ENCODE measurements at places on chromosomes 4 and X. TPM values are rescaled to one million over a fixed set of nuclear protein-coding genes. Genes with fewer than 3 reads are reported as not detected.

The NHS gene
- total RNA-seq, result 7.8 TPM

The FAM149A gene
- total RNA-seq, result 0.36 TPM

The SCFD2 gene
- 14.3 TPM for total RNA-seq

The IQCM gene
- not detected for total RNA-seq

The GLRA2 gene
- total RNA-seq, result not detected

The NLGN3 gene
- 0.60 TPM for total RNA-seq

GRCh38 chrX:38318196-38318595 lies 9.1 kb downstream of the RPGR start:
- DNase-seq, result no peak

- DNase-seq, result no peak
These were observed 70.8 kb downstream of the RWDD4 start for GRCh38 chr4:183588169-183588675.

DNA sequence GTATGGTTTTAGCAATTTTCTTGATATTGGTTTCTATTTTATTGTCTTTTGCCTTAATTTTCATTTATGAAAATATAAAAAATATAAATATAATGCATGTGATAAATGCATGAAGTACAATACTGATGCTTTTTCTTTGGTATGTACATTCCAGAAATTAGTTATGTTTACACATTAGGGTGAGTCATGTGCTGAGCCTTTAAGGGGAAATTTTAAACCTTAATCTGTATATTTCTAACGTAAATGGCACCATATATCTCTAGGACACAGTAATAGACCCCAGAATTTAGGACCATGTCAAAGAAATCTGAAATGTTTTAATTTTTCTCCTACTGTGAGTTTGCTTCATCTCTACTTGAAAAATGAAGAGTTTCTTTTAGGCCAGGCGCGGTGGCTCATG lies 117.8 kb upstream of the SPRY1 start:
- DNase-seq, result no peak

DNA sequence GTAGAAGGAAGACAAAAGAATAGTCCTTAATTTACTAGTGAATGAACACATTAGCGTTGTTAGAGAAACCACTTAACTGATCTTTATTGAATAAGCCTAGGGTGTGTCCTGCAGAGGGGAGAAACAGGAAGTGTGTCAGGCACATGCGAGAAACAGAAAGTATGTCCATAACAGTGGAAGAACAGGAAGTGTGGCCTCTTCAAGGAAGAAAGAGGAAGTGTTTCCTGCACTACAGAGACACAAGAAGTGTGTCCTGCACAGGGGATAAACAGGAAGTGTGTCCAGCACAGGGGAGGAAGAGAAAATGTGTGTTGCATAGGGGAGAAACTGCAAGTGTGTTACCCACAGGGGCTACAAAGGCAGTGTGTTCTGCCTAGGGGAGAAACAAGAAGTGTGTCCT lies 539.6 kb upstream of the PRKX start:
- no peak for DNase-seq

DNA sequence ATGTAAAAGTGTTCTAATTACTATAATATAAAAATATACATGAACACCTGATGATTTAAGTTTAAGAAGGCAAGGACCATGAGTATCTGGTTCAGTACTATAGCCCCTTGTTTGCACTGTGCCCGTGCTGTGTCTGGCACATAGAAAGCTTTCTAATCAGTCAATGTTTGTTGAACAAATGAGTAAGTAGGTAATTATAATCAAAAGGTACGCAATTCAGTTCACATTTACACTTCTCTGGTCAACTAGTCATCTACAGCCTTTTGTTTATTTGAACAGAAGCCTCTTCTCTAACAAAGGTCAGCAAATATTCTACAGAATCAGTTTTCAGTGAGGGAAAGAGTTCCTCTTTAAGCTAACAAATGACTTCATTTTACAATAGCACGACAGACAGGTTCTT lies 523.3 kb downstream of the SMARCA1 start:
- DNase-seq, result no peak

DNA sequence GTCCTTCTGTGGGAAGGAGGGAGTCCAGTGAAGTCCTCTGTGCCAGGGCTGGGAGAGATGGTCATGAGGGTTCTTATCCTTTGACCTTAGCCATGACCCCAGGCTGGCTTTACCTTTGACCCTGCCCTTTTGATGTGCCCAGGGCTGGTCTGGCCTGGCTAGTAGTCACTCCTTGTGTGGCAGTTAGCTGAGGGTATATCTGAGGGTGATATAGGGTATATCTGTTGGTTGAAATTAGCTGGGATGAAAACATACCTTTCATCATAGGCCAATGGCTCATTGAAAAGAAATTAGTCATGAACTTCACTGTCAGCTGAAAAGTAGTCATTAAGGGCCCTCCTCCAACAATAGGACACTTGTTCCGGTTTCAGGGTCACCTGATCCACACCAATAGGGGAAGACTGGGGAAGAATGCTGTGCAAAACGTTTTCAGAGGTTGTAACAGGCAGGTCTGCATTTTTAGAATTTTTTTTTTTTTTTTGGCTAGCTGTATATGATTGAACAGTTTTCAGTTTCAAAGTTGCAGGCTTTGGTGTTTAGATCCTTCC lies 74.6 kb upstream of the STOX2 start:
- no peak for DNase-seq

GRCh38 chr4:2071912-2072867 lies 13.1 kb downstream of the NAT8L start:
- DNase-seq, result no peak

DNA sequence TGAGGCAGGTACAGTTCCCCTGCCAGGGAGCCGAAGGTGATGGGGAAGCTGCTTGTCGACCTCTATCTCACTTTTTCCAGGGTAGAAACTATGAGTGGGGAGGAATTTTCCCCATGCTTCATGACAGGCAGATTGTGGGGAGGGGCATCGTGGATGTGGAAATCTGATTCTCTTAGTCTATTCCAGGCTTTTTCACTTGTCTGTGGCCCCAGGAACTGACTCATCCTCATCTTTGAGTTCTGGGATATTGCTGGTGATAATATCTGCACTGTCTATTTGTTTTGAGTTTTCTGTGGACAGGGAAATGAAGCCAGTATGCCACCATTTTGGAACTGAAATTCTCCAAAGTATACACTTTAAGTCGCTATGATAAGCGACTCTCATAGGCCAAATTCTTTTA lies 7.6 kb upstream of the TLR2 start:
- no peak for DNase-seq

GRCh38 chrX:113790987-113791386 lies 792.9 kb upstream of the HTR2C start:
- no peak for DNase-seq

DNA sequence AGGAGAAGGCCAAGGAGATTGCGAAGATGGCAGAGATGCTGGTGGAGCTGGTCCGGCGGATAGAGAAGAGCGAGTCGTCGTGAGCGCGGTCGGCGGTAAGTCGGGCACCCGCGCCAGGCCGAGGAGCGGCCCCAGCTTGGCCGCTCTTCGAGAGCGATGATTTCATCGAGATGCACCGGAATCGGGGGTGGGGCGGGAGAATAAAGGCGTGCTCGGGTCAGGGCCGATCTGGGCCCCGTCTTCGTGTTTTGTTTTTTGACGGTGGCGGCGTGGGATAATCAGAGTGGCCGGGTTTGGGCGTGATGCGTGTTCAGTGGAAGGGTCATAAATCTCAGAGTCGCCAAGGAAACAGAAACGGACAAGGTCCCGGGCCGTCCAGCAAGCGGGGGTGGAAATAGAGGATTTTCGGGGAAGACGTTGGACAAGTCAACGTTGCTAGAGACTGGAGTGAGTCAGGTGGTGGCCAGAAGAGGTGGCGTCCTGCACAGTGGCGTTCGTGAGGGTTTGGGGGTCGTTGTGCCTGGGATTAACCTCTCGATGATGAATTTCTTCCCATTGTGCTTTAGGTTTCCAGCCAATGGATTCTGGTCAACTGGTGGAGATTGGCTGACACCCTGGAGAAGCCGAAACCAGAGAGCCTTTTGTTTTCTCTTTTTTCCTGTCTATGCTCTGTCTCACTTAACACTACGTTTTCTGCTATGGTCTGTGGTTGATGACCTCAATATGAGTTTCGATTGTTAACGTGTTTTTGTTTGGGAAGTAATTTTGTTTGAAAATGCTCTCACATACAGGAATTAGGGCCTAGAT lies 882 bp downstream of the MRFAP1 start:
- peak; percentile 56 for DNase-seq

DNA sequence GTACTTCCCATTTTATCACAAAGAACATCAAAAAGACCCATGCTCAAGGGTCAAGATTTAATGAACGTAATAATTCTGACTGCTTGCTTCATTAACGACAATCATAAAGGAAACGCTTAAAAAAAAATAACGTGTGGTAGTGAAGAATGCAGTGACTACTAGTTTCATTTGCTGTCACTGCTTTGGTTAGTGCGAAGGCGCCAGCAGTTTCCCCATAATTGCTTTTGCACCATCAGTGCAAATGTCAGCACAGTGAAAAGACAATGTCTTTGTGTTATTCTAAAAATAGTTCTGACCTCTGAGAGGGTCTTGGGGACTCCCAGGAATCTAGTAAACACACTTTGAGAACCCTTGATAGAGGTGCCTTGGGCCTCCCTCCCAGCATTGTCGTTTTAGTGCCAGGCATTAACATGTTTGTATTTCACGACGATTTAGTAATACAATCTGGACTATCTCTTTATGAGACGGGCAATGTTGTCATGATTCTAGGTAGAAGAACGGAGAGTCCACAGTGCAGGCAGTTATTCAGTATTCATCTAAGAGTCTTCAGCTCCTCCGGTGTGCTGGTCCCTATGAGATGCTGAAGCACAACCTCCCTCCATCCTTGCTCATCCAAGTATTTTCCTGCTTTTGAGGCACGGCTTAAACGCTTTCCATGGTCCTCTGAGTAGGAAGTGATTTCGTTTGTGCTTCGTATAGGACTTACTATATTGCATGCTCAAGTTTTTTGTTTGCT lies 71.0 kb downstream of the AFF1 start:
- peak; percentile 74 for DNase-seq

DNA sequence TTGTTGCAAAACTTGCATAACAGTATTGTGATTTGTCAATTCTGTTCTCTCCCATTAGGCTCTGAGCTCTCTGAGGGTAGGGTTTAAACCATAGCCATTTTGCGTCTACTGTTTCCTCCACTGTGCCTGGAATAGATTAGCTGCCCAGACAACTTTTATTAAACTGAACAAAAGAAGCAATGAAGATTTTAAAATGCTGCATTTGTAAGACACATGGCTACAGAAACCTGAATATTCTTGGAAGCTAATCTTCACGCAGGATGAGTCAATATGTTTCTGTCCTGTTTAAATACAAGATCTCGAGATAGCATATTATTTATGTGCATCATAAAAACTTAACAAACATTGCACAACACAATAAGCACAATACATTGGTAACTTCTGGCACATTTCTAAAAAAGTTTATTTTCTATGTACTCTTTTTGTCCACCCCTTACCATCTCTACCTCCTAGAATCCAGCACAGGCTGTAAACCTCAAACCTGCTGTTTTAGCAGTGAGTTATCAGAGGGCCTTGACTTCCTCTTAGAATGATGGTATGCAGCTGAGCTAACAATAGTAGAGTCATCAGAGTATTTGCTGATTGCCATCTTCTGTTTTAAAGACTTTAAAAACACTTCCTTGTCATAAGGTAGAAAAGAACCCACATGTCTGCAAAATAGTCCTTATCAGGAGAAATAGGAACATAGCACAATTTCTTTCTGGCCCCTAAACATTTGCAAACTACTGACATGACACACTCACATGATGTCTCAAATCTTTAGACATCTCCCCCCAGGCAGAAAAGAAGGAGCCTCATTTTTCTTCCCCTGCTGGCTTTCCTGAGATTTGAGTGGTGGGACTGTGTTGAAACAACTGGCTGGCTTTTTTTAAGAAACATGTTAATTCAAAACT lies 10.6 kb upstream of the CCNG2 start:
- DNase-seq, result no peak

DNA sequence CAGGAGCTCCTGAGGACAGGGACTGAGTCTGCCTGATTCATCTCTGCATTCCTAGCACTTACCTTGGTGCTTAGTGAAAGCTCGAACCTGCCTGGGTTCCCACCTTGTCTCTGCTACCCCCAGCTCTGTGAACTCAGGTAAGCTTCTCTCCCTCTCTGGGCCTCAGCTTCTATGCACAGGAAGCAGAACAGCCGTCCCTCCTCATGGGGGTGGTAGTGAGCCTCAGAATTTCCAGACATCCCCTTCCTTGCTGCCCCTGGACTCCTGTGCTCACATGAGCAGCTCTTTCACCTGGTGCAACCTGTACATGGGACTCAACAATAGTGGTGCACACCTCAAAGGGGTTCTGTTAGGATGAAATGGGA lies 50.8 kb downstream of the HTRA3 start:
- DNase-seq, result no peak

DNA sequence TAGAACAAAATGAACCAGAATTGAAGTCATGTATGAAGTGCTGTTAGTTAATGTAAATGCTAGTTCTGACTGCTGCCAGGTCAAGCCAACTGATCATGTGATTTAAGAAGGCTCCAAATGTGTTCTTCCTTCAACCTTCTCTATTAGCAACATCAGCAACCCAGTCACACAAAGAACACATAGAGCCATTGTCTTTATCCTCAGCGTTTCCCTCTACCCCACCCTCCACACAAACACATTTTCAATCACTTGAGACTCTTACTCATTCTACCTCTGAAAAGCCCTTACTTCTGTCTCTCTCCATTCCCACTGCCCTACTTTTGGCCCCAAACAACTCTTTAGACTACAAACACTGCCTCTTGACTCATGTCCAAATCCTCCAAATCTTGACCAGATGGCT lies 89.7 kb upstream of the KDR start:
- DNase-seq, result no peak

- DNase-seq, result peak; percentile 30
These were observed 211.5 kb downstream of the PDGFRA start for GRCh38 chr4:54440394-54441136.

DNA sequence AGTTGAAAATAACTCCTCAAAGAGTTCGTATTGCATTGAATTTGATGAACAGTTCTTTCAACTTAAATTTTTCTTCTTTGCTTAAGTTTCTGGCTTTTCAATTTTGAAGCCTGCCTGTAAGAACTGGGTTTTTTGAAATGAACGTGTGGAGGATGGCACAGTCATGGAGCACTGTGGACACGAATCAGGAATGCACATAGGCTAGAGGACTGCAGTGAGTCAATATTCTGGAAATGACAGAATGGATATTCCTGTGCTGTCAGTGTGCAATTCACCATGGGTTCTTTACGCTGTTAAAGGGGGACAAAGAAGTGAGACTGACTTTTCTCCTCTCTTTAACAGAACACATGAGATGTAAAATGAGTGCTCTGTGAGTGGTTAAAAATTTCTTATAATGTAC lies 368.0 kb upstream of the AGA start:
- DNase-seq, result no peak

DNA sequence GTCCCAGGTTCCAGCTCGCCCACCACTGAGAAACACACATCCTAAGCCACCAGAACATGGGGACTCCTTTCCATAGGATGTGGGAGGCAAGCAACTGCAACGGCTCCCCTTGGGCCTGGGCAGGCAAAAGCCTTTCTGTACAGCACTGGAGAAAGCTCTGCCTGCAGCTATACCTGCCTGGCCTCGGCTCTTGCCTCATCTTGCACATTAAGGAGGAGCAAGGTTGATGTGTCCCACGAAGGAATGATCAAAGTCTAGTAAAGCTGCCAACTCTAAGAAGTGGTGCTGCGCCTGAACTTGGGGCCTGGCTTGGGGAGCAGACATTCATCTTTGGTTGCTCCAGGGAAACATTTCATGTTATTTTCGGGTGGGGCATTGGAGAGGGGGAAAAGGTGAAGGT lies 19.6 kb downstream of the CCNG2 start:
- no peak for DNase-seq

- no peak for DNase-seq
These were observed 132.9 kb upstream of the SPANXC start for GRCh38 chrX:141375011-141375760.

GRCh38 chrX:94560930-94561329 lies 886.9 kb downstream of the FAM133A start:
- no peak for DNase-seq
